Activated CD4-positive, alpha-beta T cell treated with anti-CD3 and anti-CD28 coated beads for 48 hours (primary cell): ENCODE measurements at places on chromosomes 11 and 22.
A peak's percentile ranks its signal among the peaks of the same experiment; 100 is the strongest.

GRCh38 chr11:104183593-104183992 is 19.6 kb upstream of the PDGFD start:
- DNase-seq = no peak

GRCh38 chr11:75652936-75653335 is 15.9 kb downstream of the MAP6 start:
- no peak for DNase-seq

GRCh38 chr22:26783885-26784284 is 126.5 kb downstream of the MIAT start:
- DNase-seq = no peak

DNA sequence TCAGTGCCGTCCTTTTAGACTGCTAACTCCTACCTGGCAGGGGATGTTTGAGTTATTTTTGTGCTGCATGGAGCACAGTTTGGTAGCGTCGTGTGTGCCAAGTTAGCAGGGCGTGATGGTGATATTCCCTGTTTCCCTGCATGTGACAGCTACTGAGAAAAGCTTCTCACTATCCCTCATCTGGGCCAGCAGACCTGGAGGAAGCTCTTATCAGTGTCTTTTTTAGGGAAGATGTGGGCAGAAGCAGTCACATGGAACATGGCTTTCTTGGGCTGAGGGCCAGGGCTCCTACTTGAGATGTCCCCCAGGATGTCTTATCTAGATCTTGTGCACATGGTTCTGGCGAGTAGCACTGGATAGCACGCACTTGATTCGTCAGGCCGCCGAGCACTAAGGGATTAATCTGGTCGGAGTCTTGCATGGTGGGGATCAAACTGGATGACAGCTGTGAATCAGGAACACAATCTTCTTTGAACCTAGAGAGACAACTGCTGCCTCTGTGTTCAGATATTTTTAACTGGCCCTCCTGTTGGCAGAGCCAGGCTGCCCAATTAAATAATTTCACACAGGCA is 33.8 kb downstream of the TECTA start:
- no peak for DNase-seq

- DNase-seq = no peak
Measured at GRCh38 chr11:78373689-78374088, 43.9 kb downstream of the GAB2 start.

GRCh38 chr11:110720431-110721275 is 8.4 kb upstream of the ARHGAP20 start:
- DNase-seq = no peak

DNA sequence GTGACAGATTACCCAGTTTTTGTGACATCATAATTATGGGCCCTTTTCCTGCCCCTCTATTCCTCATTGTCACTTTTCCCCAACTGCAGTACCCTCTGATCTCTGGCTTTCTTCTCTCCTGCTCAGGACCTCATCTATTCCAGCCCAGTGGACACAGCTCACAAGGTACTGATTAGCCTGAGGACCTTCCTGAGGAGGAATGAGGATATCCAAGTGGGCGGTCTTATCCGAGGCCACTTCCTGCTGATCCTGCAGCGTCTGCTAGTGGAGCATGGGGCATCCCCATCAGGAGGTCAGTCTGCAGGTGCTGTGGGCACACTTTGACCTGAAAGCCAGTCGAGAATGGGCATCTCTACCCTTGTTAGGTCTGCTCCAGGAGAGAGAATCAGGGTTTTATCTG is 24.5 kb upstream of the CCDC134 start:
- DNase-seq = no peak

DNA sequence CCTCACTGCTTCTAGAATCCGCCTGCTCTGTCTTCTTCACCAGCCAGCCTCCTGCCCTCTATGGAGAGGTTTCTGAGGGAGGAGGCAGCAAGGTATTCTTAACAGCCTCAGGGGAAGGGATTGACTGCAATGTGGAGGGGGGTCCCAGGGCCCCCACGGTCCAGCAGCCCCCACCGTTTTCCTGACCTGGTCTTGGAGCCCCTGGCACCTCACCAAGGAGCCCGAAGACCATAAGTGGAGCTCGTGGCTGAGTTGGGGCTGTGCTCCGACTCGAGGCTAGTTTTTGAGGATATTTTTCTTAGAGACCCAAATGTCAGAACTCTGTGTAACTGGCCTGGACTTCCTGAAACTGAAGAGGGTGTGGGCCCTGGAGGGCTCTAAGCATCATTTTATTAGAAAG is 590.0 kb downstream of the BRD1 start:
- DNase-seq = no peak

DNA sequence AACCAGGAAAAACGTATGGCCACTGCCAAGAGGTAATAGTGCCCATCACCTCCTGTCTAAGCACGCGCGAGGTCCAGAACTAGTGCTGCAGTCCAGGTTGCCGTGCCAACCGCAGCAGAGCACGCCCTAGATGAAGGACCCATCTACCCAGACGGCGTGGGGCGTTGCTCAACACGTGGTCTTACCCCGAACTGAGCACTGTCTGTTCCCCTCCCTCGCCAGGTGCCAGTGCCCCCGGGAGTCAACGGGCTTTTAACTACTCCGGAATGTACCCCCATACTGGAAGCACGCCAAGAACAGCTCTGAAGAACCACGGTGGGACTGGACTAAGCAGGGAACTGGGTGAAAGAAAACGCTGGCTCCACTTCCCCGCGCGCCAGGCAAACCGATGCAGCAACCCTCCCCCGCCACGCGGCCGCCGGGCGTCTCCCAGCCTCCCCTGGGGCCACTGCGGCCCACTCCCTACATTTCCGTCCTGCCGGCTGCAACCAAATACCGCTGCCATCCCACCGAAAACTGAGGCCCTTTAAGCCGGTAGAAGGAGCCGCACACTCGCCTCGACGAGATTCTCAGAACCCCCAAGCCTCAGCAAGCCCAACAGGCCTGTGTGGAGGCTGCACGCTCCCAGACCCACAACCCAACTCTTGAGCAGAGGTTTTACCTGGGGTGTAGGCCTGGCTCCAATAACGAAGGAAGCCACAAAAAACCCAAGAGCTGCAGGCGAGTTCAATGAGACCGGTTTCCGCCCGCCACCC is at the start of gene HSPA8:
TSS of gene HSPA8 (minus strand) at position 734 of the 755 bp plus-strand sequence. CDS start 812 bp downstream, outside the sequence.
- DNase-seq = peak; percentile 81

DNA sequence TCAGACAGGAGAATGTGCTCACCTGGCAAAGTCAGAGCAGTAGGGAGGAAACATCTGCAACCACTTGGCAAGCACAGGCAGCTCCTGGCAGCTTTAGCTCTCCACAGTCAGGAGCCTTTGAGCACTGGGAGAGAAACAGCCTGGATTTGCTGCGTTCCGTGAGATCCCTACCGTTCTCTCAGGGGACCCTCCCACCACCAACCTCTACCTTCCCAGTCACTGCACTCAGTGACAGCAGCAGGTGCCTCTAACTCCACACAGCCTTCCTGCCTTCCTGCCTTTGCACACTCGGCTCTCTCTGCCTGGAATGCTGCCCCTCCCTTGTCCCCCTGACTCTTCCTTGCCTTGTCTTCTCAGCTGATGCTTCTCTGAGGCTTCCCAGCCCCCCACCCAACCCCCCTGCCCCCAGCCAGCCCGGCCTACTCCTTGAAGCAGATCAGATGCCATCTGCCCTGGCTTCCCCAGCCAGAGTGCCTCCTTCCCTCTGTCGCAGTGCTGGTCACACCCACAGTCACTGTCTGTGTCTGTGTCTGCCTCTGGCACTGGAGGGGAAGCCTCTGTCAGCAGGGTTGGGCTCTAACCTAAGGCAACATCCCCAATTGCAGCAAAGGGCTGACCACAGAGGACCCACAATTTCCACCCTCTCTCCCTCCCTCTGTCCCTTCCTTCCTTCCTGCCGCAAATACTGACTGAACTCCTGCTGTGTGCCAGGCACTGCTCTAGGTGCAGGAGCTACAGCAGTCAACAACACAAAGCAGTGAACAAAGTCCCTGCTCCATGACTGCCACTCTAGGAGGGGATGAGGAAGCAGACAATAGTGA is 14.9 kb upstream of the TSKU start:
- peak; percentile 20 for DNase-seq

DNA sequence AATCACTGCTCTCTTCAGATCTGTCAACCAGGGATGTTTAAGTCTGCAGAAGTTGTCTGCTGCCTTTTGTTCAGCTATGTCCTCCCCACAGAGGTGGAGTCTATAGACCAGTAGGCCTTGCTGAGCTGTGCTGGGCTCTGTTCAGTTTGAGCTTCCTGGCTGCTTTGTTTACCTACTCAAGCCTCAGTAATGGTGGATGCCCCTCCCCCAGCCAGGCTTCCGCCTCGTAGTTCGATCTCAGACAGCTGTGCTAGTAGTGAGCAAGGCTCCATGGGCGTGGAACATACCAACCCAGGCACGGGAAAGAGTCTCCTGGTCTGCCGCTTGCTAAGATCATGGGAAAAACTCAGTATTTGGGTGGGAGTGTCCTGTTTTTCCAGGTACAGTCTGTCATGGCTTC is 27.6 kb upstream of the CASP12 start:
- no peak for DNase-seq

DNA sequence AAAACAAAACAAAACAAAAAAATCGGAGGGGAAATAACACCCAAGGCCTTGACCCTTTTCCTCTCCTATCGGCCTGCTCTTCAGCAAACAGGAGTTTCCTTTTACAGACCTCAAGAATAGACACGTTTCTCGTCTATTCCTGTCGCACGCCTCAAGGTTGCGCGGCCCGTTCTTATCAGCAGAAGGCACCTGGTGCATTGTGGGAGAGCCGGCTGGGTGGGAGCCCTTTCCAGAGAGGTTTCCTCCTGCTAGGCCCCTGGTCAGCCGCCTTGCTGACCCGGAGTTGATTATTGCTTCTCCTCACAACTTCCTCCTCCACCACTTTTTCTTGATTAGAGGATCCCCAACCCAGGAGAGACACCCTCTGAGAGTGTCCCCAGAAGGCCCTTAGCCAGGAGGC is 497.3 kb downstream of the MIAT start:
- DNase-seq = no peak

GRCh38 chr11:101444164-101444563 is 139.6 kb downstream of the TRPC6 start:
- no peak for DNase-seq

GRCh38 chr11:35419830-35420333 is 524 bp upstream of the SLC1A2 start:
- no peak for DNase-seq

- DNase-seq = no peak
Measured at GRCh38 chr11:26994631-26995095, 751 bp downstream of the FIBIN start.

- peak; percentile 30 for DNase-seq
Measured at GRCh38 chr11:13055200-13055599, 46.1 kb downstream of the RASSF10 start.

GRCh38 chr11:95968585-95968984 is 44.7 kb upstream of the MTMR2 start:
- DNase-seq = no peak

DNA sequence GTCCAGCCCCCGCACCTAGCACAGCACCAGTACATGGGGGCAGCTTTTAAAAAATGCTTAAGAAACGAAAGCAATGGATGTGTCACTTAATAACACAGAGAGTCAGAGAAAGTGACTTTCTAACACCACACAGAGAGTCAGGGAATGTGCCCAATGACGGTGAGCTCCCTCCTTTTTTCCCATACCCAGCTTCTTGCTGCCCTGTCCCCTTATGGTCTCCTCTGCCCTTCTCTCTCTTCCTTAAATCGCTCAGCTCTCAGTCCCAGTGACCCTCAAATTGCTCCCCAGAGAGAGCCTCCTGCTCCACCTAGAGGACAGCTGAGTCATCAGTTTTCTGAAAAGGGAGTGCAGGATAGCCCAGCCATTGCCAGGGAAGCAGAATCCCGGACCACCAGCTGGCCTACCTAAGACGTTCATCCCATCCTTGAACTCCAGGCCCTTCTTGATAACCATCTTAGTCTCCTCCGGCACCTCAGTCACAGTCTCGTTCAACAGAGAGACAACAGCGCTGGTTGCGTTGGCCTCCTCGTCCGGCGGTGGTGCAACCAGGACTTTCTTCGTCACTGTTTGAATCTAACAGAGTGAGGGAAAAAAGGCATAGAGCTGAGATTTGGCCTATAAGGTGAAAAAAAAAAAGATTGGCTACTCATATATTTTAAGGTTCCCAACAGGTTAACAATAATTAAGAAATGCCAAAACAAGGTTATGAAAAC is 113.5 kb downstream of the SLC1A2 start:
- DNase-seq = peak; percentile 14

DNA sequence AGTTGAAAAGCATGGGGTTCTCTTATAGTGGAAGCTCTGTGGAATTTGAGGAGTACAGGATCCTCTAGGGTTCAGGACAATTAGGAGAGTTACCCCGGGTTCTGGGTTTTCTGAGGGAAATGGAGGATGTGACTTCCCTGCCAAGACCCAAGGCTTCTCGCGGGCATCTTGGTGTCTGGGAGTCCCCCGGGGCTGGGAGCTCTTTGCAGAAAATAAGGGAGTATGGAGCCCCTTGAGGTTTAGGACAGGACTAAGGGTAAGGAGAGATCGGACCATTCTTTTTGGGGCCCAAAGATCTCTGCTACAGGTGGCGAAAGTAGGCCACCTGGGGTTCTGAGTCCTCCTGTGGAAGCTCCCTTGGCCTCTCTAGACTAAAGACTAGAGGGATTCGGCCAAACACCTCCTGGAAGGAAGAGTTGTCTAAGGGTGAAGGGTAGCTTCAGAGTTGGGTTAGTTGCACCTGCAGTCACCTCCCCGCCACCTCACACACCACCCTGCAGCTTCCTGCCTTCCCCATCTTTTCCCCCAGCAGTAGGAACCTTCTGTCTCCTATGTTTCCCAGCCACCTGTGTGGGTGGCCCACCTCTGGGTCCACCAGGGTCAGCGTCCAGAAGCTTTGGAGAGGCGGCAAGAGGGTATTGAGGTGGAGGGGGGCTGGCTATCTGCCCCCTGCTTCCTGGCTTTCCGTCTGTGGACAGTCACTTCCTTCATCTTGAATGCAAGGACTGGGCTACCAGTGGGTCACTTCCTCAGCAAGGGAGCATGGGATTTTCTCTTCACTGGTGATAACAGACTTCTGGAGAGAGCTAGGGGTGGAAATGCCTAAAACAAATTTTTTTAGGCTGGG is 908 bp downstream of the LIMK2 start:
- peak; percentile 13 for DNase-seq

DNA sequence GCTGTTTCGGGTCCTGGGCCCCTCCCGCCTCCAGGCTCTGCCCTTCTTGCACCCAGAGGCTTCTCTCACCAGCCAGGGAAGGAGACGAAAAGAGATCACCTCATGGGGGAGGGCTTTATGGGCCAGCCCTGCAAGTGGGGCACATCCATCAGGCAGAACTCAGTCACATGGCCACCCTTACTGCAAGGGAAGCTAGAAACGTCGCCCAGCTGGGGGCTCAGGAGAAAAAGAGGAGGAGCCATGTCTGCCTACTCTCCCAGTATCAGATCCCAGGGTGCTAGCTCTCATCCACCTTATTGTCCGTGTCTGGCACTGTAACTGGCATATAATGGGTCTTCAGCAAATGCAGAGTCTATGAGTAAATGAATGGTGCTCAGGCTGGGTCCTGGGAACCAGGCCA is 24.2 kb downstream of the MFNG start:
- no peak for DNase-seq
